ENCODE measurements at places on chromosomes 12 and 14.

GRCh38 chr12:2270846-2271245 is 218.1 kb downstream of the CACNA1C start:
- DNase-seq = no peak

- DNase-seq = no peak
Observed at GRCh38 chr14:65131301-65131701, 29.0 kb upstream of the MAX start.

GRCh38 chr14:22226381-22226780 is 362.6 kb downstream of the DAD1 start:
- peak; percentile 80 for DNase-seq

GRCh38 chr12:23356440-23356839 is 593.0 kb downstream of the SOX5 start:
- no peak for DNase-seq

DNA sequence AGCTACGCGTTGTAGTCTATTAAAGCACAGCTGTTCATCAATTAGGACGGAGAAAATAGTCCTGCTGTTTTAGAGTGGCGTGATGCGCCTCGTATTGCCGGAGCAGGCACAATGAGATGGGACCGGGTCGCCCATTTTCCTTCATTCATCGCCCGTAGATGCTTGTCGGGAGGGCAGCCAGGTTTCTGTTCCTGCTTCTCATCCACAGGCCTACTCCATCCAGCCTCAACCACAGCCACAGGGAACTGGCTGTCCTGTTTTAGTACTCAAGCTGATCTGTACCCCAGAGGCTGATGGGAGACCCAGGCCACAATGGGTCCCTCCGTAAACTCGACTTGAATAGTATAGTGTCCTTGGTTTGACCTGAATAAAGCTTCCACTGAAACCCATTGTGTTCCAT is 264.0 kb downstream of the VRK1 start:
- DNase-seq = no peak

DNA sequence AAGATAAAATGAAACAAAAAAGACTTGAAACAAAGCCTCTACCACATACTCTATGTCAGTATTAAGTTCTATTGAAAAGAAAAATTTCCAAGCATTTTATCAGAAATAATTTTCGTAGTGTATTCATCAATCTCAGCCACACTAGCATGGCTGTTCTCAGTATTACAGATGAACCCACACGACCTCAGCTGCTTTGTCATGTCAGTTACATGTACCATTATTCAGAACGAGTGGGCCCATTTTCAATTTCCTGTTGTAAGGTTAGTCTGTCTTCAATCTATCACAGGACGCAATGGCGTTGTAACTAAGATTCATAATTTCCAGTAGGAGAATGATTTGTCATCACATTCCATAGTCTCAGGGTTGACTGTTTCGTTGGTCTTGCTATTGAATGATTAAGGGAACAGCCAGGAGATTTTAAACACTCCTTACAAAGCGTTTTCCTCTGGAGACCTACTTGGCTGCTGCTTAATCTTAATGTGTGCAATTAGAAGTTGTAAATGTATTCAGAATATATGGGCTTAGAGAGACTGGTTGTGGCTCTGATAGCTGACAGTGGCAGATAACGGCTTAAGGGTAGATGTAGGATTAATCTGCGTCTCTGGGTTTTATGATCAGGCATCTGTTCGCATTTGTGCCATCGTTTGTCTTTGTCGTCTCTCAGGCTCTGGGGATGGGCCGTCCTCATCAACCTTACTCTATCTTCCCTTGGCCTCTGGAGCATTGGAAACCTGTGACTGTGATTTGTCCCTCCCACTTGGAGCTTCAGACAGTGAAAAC is 65.4 kb downstream of the GLT1D1 start:
- no peak for DNase-seq

GRCh38 chr14:68783408-68784225 is 9.2 kb downstream of the ZFP36L1 start:
- DNase-seq = no peak

DNA sequence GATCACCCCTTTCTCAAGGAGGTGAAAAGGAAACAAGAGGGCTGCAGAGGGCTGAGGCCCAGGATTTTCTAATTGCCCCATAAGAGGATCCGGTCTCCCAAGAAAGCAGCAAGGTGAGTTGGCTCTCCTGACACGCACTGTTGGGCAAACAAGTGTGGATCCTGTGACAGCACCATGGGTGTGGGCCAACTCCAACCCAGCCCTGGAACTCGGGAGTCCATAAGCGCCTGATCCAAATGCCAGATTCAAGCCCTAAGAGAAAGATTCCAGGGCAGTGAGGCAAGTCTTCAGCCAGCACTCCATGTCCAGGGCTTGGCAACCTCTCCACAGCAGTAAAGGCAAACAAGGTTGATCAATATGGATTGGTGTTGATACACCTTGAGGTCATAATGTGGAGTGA is 33.1 kb downstream of the KCNA5 start:
- DNase-seq = no peak

- peak; percentile 37 for DNase-seq
Observed at GRCh38 chr12:103955811-103956508, 9.7 kb upstream of the TDG start.

GRCh38 chr12:103600967-103601728 is 14.1 kb downstream of the STAB2 start:
- peak; percentile 6 for DNase-seq

DNA sequence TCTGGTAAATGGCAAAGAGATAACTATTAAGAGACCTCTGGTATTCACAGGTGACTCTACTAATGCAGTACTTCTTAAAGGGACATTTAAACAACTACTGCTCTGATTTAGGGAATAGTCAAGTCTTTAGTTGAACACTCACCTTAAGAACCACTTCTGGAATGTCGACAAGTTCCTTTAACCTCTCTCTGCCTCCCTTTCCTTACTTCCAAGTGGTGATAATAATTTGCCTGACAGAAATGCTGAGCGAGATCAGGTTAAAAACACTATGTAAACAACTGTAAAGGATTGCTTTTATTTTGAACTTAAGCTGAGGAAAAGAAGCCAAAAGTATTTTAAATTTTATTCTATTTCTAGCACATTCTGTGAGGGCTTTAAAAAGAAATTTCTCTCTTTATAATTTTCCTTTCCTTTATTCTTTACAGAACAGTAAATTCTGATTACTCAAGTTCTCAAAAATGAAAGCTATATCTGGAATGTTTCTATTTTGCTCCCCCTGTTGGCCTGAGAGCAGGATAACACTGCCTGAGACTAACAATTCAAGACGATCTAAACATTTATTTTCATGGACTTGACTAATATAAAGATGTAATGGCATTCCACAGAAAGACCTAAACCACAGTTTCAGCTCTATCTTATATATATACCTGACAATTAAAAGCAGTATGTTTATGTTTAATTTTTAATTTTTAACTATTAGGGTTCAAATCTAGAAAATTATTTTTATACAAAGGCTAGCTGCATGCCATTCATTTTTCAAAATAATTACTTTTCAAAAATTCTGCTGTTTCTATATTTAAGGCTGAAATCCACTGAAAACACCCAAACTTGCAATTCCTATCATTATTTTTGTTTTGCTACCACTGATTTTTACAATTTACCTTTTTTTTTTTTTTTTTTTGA is 29.2 kb downstream of the ZCCHC8 start:
- peak; percentile 82 for DNase-seq

DNA sequence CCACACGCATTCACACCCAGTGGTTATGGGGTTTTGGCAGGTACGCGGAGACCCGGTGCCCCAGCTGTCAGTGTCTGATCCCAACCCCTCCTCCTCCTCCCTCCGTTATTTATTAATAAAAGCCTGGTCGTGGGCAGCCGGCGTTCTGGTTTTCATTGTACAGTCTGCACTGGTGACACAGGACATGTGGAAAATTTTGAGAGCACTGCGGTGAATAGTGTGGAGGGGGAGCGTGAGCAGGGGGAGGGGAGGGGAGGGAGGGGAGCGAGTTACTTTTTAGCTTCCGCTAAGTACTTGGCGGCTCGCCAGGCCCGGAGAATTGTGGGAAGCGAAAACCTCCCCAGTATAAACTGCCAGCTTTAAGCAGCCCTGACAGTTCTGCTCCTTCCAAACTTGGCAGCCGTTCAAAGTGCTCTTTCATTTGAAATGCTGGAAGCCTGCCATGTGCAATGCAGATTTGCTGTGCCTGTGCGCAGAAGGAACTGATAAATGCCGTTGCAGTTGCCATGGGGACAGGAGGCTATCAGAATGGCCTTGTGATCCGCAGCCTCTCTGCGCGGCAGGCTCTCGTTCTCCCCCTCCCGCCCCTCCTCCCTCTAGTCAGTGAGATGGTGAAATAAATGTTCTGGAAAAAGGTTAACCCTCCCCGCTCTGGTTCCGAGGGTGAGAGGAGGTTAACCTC is 11.7 kb upstream of the IRF2BPL start:
- DNase-seq = peak; percentile 100

DNA sequence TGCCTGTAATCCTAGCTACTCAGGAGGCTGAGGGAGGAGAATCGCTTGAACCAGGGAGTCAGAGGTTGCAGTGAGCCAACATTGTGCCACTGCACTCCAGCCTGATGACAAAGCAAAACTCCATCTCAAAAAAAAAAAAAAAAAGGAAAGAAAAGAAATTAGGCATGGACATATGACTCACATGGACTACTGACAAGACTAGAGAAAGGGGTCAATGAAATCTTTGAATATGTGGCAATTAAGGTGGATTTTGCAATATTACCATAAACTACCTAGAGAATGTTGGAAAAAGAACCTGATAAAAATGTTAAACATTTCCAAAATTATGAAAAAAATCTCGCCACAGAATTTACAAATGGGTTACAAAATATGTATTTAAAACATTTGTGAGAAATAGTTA is 873.6 kb downstream of the C12orf50 start:
- DNase-seq = no peak

DNA sequence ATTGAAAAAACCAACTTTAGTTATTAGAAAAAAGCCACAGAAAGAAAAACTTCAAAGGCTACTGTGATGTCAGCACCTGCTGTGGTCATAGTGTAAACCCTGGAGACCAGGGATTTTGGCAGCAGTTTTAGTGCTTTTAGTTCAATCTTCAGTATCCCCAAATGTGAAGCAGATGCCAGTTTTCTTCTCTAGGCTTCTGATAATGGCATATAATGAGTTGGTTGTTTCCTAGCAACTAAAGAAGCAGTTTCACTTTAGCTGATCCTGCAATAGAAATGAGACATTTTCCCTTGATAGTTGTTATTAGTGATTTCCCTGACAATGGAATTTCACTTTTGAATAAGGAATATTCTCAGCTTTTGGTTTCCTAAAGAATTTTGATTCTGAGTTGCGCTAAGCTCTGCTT is 131.2 kb downstream of the NUBPL start:
- peak; percentile 4 for DNase-seq

DNA sequence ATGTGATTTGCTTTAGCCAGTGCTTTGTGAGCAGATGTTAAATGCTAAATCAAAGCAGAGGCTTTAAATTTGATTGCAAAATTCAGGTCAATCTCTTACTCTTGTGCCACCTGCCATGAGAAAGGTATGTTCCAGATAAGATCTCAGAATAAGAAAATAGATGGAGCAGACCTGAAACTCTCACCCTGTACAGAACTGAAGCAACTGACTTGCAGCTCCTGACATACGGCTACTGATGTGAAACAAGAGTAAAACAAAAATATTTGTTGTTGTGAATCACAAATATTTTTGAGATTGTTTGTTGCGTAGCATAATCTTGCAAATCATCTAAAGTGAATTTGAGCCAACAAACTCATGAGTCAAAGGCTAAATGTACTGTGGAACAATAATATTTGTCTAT is 3.5 kb upstream of the OSBPL8 start:
- no peak for DNase-seq

DNA sequence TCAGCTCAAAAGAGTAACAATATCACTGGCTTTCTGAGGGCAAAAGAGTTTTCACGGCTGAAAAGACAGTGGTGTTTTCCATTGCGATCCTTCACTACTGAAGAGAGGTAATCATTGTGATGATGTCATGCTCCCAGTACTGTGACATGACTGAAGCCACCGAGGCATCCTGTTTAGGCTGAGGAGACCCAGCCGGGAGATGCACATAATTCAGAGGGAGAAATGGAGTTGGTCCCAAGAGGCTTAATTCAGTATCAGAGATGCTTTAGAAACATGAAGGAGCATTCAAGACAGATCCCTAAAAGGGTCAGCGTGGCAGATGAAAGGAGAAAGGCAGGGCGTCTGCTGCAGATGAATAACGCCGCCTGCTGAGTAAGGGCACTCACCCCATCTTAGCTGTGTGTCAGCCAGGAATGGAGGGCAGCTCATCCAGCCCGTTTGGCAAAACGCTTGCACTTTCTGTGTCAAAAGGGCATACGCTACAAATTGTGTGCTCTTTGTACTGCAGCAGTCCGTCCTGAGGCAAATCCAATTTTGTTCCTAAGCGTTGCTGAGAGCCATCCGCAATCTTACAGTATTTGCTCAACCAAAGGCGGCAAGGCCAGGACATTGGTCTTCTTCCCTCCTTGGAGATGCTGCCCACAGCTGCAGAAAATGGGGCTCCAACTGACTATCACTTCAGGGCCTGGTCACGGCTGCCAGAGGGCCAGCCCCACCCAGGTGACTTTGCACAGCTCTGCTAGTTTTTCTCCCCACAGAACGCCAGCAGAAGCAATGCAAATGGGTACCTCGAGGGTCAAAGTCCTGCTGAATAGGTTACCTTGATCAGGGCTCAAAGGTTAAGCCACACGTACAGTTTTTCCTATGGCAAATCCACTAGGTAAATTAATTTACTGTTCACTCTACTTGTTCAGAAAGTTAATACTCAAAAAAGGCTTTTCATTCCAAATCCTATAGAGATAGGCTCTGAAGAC is 23.5 kb downstream of the CCDC92 start:
- DNase-seq = no peak

- DNase-seq = no peak
Observed at GRCh38 chr14:79576424-79576823, 634.9 kb downstream of the DIO2 start.

- DNase-seq = no peak
Observed at GRCh38 chr14:54053386-54053745, 96.7 kb upstream of the BMP4 start.

DNA sequence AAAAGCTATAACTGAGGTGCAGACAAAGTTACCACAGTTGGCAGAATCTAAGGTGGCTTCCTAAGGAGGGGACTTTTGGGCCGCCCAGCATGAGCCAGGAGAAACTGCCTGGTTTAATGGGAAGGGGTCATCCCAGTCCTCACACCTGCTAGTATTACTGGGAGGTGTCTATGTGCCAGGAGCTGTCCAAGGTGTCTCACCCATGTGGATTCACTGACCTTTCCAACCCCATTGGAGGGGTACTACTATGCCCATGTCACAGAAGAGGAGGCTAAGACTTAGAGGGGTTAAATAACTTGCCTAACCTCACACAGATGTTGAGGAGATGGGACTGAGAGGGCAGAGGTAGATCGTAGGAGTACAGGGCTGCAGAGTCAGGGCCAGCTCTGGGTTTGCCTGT is 10.2 kb downstream of the ABCB9 start:
- no peak for DNase-seq

DNA sequence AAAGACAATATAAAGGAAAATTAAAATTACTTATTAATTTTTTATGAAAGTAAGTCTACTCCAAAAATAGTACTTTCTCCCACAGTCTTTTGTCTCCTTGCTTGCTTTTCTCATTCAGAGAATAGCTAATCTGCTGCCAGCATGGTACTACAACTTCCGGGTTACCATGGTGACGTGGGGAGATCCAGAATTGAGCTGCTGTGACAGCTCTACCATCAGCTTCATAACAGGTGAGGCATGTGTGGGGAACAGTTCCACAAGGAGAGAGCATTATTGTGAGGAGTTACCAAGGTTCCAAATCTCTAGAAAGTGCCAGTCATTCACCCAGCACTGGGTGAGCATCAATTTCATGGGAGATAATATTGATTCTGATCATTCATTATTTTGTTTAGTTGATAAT is 197.8 kb downstream of the PTPRO start:
- no peak for DNase-seq

- peak; percentile 9 for DNase-seq
Observed at GRCh38 chr14:37709419-37710195, 114.2 kb downstream of the TTC6 start.

GRCh38 chr12:53481939-53482586 is 17.2 kb downstream of the MAP3K12 start:
- DNase-seq = peak; percentile 63
